Renal cortical epithelial cell (primary cell): ENCODE measurements at places on chromosomes 11 and 22. TPM values are rescaled to one million over a fixed set of nuclear protein-coding genes. Genes with fewer than 3 reads are reported as not detected.
A peak's percentile ranks its signal among the peaks of the same experiment; 100 is the strongest.

Gene CECR2
- total RNA-seq, result 0.10 and 0.17 TPM in 2 replicates

GRCh38 chr11:43852057-43852636, 28.5 kb upstream of the ALKBH3 start:
- DNase-seq, result peak; percentile 74

DNA sequence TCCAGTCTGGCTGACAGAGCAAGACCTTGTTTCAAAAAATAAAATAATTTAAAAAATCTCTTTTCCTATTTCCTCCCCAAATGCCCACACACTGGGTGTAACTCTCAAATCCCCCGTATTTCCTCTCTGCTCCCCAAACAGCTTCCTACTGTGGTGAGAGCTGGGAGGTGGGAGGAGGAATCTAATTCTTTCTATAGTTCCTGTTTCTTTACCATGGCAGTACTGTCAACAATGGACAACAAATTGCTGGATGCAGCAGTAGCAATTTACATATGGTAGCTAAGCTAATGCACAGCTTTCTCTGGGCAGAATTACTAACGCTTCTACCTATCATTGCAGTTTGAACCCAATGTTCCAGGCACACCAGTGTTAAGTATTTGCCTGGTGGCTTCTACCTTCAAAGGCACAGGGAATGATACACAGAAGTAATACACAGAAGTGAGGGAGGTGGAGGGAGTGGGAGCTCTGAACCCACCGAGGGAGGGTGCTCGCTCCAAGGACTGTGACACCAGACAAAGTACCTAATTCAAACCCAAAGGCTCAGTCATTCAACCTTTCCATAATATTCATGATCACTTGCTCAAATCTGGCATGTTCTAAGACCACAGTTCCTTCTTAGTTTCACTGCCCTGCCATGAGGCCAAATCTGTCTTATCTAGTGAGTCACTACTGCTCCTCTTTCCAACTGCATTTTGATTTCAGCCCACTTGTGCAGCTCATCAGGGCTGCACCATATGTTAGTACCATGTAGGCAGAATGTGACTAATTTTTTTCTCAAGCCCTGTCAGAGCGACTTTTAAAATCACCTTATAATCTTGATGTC, 37.9 kb downstream of the CELF1 start:
- no peak for DNase-seq

Gene C11orf42
- not detected in 2 replicates for total RNA-seq

Gene PRR5L
- 22.1 and 83.1 TPM in 2 replicates for total RNA-seq

DNA sequence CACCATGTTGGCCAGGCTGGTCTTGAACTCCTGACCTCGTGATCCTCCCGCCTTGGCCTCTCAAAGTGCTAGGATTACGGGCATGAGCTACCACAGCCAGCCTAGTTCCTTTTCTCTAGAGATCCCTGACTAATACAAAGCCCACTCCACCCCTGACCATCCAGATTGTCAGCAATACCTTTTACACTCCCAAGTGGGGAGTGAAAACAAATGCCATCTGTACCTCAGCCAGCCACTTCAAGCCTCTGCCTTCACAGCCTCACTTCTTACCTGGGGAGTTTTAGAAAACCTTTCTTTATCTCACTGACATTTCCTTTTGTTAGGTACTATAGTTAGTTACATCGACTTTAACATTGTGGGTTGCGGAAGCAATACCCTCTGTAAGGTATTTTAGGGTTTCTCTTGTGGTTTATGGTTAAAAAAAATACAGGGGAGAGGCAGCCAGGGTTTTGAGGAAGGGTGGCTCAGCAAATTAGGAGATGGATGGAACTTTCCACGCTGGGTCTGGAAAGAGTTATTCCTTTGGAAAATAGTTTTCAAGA, 8.9 kb downstream of the TOM1 start:
- DNase-seq, result no peak

DNA sequence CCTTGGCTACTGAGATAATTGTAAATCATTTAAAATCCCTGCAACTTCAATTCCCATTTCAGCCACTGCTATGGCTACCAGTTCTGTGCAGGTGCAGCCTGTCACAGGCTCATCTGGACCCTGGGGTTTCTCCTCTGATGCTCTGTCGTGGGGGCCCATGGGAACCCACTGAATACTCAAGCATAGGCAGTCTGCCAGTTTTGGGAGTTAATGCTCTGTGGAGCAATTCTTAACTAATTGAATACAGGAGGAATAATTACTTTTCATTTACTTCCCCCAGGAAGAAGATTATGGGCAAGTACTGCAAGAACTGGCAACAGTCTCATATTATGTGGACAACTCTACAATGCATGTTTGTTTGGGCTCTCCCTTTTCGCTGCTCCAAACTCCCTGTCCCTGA, 25.9 kb downstream of the OR51E2 start:
- DNase-seq, result no peak

Gene SHISAL1
- total RNA-seq, result 0.05 TPM in 1 of 2 replicates, not detected in the other

- no peak for DNase-seq
Measured at GRCh38 chr11:15541079-15541478, 426.4 kb downstream of the INSC start.

GRCh38 chr22:30392661-30393321, 4.0 kb upstream of the SEC14L2 start:
- peak; percentile 49 for DNase-seq

DNA sequence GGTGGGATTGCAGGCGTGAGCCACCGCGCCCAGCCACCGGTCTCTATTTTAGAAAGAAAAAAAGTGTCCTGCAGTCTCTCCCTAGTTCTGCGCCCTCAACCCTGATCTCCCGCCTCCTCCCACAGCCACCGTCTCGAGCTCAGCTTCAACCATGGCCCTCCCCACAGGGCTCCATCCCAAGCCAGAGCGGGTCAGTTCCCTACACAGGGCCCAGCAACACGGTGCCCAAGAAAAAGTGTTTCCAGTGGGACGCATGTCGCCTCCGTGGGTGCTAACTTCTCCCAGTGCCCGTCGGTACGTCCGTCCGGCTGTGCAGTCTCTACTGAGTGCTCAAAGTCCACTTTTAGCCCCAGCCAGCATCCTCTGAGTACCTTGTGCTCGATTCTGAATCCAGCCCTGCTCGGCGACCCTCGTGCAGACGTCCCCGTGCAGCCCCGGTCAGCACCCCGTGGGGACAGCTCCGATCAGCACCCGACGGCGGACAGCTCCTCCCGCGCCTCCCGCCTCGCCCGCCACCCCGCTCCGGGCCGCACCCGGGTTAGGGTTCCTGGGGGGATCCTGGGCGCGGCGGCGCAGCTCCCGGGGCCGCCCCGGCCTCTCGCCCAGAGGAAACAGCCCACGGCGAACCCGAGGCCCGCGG, 657 bp upstream of the MAPK8IP2 start:
- no peak for DNase-seq

- peak; percentile 96 for DNase-seq
Measured at GRCh38 chr11:19646921-19647320, 65.7 kb upstream of the NAV2 start.

- peak; percentile 89 for DNase-seq
Measured at GRCh38 chr11:34339149-34340064, 18.4 kb downstream of the ABTB2 start.

DNA sequence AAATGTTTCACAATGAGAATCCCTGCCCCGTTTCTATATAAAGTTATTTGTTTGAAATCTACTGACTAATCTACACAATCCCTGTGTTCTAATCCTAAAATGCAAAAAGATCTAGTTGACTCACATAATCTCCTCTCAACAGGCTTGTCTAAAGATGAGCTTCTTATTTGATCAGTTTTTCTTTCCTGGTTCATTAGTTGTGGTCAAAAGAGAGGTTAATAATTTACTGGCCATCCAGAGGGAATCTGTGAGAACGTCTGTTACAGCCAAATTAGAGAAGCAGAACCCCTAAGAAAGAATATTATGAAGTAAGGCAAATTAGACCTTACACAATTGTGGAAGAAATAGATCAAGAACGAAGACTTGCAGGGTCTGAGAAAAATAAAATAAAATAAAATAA, 173.7 kb upstream of the ANO3 start:
- DNase-seq, result peak; percentile 72

DNA sequence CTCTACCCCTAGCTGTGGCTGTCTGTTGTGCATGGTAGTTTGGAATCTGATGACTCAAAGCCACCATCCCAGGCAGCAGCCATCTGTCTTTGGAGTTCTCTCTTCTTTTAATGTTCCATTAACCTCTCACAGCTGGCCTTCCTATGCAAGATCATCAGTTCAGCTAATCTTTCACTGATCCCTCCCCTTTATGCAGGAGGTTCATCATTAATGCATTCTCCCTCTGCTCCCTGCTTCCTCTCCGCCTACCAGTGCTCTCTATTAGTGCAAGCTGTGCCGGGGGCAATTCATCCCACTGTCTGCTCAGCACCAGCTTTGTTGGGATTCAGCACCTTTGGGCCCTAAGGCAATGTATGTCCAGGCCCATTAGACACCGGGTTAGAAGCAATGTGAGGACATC, 413.0 kb upstream of the LRRC4C start:
- no peak for DNase-seq

DNA sequence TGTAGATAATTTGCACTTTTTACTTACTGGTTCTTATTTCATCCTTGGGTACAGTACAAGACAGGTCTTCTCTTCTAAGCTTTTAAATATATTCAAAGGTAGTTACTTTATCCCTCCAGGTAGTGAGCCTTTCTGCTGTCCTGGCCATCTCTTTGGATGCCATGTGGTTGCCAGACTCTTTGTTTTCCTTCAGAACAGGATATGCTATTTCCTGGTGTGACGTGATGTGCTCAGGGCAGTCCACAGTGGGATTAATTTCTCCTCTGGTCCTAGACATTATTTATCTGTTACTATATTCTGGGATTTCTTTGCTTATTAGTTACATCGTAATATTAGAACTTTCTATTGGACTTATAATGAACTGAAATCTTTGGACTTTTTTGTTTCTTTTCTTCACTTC, 63.7 kb downstream of the PPP6R3 start:
- DNase-seq, result no peak

GRCh38 chr11:126280595-126280994, 2.3 kb upstream of the TIRAP start:
- no peak for DNase-seq

- no peak for DNase-seq
Measured at GRCh38 chr11:85394283-85394682, 232.9 kb downstream of the DLG2 start.

Gene ANGPTL5
- not detected in 2 replicates for total RNA-seq
